ENCODE measurements at places on chromosomes 7 and 10. TPM values are rescaled to one million over a fixed set of nuclear protein-coding genes. Genes with fewer than 3 reads are reported as not detected.

- no peak for DNase-seq
Observed at GRCh38 chr7:148733496-148733895, 34.8 kb downstream of the CUL1 start.

- DNase-seq = no peak
Observed at GRCh38 chr10:98403812-98404504, 11.0 kb downstream of the PYROXD2 start.

GRCh38 chr7:66142996-66143395 is 28.3 kb downstream of the CRCP start:
- DNase-seq = no peak

DNA sequence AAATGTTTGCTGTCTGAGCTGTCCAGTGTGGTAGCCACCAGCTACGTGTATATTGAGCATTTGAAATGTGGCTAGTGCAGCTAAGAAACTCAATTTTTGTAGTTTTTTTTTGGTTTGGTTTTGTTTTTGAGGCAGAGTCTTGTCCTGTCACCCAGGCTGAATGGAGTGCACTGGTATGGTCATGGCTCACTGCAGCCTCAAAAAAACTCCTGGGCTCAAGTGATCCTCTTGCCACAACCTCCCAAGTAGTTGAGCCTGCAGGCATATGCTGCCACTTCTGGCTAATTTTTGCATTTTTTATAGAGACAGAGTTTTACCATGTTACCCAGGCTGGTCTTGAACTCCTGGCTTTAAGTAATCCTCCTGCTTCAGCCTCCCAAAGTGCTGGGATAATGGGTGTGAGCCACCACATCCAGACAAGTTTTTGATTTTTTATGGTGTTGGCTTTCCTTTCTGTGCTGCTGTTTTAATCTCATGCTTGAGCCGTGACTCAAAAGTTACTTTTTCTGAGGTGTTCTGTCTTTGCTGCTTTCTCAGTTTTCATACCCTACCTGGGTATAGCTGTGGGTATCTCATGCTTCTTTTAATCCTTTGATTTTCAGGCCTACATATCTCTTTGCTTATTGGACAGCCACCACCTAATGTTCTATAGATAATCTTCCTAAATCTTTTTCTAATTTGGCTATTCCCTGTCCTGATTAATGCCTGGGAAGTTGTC is 16.0 kb downstream of the WAC start:
- no peak for DNase-seq

- no peak for DNase-seq
Observed at GRCh38 chr7:150788474-150789269, 11.5 kb downstream of the TMEM176B start.

GRCh38 chr7:129134356-129134987 is 10.0 kb upstream of the TSPAN33 start:
- DNase-seq = no peak

- DNase-seq = no peak
Observed at GRCh38 chr10:88800152-88801125, 2.1 kb upstream of the LIPM start.

DNA sequence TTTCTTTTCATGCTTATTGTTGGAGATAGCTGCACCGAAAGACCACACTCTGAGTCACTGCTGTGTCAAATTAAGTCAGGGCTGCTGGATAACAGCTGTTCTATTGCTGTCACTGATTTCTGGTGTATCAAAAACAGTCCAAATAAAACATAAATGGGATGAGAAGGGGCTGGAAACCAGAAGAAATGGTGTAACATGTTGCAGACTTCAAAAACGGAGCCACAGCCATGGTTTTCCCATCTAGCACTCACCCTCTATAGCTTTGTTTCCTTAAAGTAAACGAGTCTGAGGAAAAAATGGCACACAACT is 103.3 kb upstream of the DIP2C start:
- DNase-seq = no peak

DNA sequence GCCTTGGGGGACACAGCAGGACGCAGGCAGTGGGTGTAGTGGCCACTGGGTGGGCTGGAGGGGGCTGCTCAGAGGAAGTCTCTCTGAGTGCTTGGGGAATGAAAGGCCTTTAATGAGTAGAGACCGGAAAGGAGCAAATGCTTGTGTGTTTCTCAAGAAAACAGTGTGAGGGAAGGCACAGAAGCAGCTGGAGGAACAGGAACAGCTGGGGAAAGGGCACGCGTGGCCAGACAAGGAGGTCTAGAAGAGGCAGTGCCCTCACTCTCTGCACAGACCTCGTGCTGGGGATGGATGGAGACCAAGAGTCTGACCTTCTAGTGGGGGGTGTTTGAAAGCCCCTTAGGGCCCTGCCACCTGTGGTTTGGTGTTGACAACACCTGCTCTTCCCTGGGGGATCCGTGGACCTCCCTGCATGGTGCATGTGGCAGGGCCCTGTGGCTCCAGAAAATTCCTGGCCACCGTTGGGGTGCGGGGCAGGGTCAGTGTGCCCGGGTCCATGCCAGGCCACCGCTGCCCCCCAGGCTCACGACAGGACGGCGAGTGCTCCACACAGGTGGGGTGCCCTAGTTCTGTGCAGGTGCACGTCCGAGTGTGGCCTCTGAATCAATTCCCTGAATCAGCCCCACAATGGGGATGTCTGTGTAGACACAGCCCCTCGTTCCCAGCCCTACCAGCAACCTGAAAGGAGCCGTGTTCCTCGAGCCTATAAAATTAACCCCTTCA is 25.9 kb upstream of the FAM20C start:
- DNase-seq = no peak

- no peak for DNase-seq
Observed at GRCh38 chr7:50495746-50496145, 45.6 kb upstream of the FIGNL1 start.

The CYP2E1 gene
- total RNA-seq = 28.0 TPM

The SUN3 gene
- not detected for total RNA-seq

The POLR1F gene
- 22.0 TPM for total RNA-seq

The TAS2R41 gene
- not detected for total RNA-seq

The PTF1A gene
- total RNA-seq = not detected

The SAP25 gene
- not detected for total RNA-seq

The NODAL gene
- not detected for total RNA-seq
